LHCN-M2 (cell line): ENCODE measurements at places on chromosomes 13 and 19. TPM values are rescaled to one million over a fixed set of nuclear protein-coding genes. Genes with fewer than 3 reads are reported as not detected.

- no peak for DNase-seq
Observed at GRCh38 chr13:77558016-77558415, 22.5 kb downstream of the SCEL start.

DNA sequence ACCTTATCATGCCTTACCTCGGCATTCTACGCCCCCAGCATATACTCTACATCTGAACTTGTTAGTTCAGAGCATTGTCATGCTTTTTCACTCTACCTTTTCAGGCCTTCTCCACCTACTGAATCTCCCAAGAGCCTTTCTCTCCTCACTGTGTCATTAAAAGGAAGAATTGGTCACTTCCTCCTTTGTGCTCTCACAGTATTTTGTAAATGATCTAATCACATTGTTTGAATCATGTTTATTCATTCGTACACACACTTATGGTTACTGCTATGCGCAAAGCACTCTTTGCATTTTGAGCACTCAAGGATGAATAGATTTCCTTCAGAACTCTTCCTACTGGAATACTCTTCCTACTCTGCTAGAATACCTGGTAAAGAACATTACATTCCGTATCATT, 15.8 kb upstream of the ELF1 start:
- DNase-seq = no peak

DNA sequence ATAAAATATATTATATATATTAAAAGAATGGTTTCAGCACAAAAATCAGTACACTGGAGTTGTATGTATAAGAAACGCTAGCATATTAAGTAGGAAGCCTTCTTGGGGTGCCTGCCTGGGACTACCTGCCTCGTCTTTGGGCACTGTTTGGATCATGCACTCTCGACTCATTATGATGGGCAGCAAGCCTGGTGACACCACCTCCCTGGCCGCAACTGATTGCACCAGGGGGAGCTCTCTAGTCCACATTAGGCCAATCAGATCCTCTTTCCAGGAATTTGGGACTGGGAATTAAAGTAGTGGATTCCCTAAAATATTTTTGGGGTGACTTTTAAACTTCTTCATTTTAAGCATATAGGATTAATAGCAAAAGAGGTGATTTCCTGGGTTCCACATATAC, 56.0 kb upstream of the RGCC start:
- DNase-seq = no peak

DNA sequence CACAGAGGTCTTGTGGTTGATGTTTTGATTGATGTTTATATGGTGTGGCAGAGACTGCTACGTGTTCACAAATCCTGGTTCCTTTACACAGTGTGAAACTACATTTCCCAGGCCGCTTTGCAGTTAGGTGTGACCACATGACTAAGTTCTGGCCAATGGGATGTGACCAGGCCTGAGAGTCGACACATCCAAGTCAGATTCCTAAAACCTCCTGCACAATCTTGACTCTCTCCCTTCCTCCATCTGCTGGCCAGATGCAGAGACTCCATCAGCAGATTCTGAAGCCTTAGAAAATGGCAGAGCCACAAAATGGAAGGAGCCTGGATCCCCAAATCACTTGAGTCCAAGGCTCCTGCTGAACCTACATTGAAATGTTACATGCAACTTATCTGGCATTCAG, 12.6 kb downstream of the CD37 start:
- peak; percentile 65 for DNase-seq

GRCh38 chr13:86447479-86447878, 648.3 kb upstream of the SLITRK6 start:
- DNase-seq = no peak

- peak; percentile 77 for DNase-seq
Observed at GRCh38 chr19:6516659-6517291, 14.1 kb upstream of the TNFSF9 start.

GRCh38 chr19:31555634-31556215, 206.5 kb upstream of the TSHZ3 start:
- DNase-seq = no peak

- peak; percentile 78 for DNase-seq
Observed at GRCh38 chr19:14434543-14435319, 1.6 kb downstream of the PKN1 start.

DNA sequence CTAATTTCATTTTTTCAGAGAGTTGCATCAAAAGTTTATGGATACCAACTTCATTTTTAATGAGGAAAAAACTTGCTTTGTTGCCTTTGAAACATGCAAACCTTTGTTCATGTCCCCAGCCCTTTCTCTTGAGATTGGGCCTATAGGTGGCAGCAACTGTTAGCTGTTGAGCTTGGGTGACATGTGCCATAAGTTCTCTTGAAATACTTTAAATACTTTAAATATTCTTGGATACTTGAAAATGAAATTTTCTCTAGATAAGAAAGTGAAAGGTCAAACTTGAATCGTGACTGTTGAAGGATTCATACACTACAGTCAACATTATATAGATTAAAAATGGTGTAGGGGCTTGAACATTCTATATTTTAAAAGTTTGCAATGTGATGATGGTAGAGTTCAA, 294.9 kb downstream of the NDFIP2 start:
- peak; percentile 78 for DNase-seq

DNA sequence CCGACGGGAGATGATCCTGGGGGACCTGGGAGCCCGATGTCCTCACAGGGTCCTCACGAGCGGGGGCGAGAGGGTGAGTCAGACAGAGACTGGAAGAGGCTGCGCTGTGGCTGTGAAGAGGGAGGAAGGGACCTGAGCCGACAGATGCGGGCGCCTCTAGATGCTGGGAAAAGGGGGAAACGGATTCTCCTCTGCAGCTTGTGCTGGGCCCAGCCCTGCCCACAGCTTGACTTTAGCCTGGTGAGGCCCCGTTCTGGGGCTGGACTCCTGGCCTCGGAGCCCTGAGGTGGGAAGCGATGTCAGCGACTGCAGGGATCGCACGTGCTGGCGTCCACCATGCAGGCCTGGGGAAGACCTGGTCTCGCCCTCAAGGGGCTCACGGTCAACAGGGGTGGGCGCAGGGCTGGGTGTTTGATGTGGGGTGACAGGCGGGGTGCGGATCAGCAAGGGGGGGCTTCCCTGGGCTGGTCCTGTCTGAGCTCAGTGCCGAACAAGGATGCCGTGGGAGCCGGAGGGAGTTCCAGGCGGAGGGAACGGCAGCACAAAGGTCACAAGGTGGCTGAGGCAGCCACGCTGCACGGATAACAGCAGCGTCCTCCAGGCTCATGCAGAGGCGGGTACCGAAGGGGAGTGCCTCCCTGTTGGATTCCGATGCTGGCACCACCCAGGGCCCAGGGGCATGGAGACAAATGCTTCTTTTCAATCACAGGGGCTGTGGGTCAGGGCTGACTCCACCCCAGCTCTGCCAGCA, 31.8 kb downstream of the PIP5K1C start:
- DNase-seq = no peak

The GPC5 gene
- total RNA-seq = 0.11 TPM in 1 of 2 replicates, not detected in the other

The AXL gene
- 254 and 297 TPM in 2 replicates for total RNA-seq

The SSC5D gene
- 0.34 and 0.45 TPM in 2 replicates for total RNA-seq

The LMTK3 gene
- 0.06 and 0.13 TPM in 2 replicates for total RNA-seq

The SLC1A6 gene
- total RNA-seq = not detected in 2 replicates

The TLE2 gene
- total RNA-seq = 0.69 and 2.4 TPM in 2 replicates
